ENCODE measurements at places on chromosomes 4 and X.

DNA sequence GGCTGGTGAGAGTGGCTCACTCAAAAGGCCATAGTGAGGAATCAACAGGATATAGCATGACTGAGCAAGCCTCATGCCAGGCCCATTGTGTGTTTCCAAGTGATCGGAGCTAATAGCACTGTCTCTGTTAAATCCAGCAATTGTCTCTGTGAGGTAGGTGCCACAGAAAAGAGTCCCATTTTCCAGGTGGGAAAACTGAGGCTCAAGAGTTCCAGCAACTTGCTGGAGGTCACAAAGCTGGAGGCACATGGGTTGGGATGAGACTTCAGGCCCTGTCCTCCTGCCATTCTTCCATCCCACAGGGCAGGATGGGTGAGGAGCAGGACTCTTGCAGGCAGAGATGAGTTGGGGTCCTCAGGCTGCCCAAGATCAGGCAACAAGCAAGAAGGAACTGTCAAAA, 1.1 kb upstream of the CYTL1 start:
- DNase-seq, result no peak

- no peak for DNase-seq
Measured at GRCh38 chr4:22969287-22969896, 276.7 kb downstream of the GBA3 start.

DNA sequence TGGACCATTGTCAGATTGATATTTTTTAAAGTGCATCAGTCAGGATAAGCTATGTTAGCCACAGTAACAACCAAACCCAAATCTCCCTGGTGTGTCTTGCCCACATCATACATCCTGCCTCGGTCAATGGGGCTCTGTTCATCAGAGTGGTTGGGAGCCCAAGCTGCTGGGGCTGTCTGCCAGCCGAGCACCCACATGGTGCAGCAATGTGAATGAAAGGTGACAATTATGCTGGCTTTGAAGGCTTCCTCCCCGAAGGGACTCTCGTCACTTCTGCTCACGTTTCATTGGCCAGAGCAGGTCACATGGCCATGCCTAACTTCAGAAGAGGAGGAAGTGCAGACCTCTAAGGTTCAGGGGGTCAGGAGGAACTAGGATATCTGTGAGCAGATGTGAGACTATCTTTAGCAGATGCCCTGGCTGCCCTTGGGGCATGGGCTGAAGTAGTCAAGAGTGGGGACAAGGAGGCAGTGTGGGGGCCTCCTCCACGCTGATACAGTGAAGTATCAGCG, 1.3 kb upstream of the JAKMIP1 start:
- no peak for DNase-seq

- no peak for DNase-seq
Measured at GRCh38 chr4:59243038-59243437, 1957.1 kb upstream of the ADGRL3 start.

GRCh38 chr4:24729119-24729730, 66.1 kb upstream of the SOD3 start:
- DNase-seq, result no peak

DNA sequence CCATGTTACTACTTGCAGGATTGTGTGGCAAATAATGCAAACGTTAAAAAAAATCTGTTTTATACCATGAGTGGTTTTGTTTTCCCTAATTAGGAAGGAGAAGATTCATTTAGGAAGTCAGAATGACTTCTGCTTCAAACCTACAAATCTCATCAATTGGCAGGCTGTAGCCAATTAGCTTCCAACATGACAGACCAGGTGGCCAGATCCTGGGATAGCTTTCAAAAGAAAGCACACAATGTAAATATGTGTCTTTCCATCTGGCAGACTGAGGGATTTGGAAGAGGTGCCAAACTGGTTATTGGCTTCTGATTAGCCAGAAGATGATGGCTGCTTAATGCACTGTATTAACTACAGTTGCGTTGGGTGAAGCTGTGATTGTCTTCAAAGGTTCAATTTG, 432.8 kb downstream of the ANKRD50 start:
- no peak for DNase-seq

DNA sequence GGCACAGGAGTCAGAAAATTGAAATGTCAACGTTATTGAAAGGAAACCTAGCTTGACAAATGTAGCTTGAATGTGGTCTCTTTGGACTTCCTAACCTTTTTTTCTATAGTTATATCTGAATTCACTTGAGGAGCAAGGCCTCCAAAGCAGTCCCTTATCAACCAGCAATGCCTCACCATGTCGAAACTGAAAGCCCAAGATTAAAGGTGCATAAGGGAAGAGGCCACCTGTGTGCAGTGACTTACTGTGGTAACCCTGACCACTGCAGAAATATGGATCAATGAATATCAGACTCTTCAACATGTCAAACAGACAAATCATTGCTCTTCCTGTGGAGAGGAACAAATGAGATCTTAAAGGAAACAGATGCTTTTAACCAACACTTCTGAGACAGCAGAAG, 95.0 kb upstream of the GIMD1 start:
- no peak for DNase-seq

DNA sequence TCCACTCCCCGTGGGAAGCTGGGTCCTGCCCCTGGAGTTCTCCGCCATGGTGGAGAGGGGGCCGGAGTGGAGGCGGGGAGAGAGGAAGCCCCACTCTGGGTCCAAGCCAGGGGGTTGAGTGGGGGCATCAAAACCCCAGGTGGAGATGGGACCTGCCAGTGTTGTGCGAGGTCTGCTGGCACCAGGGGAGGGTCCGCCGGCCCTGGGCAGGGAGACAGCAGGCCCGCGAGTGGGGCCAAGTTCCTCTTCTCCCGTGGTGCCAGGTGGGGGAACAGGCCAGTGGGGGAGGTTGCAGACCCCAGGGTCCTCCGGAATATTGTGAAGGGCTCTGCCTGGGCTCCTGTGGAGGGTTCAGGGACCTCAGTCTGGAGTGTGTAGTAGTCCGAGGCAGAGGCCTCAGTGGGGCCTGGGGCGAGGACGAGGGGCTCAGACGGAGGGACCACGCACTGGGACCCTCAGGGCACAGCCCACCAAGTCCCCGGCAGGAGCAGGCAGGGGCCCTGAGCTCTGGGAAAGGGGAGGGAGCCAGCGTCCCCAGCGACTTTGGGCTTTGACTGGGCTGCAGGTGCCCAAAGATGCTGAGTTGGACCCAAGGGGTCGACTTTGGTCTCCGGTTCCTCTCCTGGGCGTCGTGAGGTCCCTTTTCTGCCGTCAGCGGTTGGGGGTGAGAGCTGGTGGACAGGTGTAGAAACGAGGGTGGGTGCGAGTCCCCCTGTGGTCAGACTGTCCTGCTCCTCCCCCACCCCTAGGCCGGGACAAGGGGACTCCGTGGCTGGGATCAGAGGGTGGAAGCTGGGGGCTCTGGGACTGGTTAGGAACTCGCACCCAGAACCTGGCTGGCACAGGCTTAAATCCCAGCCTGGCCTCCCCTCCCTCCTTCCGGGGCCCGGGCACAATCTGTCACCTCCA, 43.8 kb upstream of the NKX1-1 start:
- DNase-seq, result no peak

DNA sequence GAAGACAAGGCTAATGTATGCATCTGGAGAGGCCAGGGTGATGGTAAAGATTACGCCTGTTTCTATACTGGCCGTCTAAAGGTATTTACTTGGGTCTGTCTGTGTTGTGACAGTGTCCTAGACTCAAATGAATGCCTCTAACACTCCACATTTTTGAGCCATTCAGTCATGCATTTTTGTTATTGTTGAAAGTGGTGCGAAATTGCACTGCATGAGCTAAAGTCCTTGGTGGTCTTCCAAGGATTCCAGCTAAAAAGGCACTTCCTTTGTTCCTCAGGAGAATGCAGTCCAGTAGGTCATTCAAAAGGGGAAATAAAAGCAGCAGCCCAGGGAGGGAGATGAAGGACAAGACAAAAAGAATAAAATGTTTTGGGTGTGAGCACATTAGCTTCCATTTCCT, 3.0 kb downstream of the GPC4 start:
- DNase-seq, result no peak

DNA sequence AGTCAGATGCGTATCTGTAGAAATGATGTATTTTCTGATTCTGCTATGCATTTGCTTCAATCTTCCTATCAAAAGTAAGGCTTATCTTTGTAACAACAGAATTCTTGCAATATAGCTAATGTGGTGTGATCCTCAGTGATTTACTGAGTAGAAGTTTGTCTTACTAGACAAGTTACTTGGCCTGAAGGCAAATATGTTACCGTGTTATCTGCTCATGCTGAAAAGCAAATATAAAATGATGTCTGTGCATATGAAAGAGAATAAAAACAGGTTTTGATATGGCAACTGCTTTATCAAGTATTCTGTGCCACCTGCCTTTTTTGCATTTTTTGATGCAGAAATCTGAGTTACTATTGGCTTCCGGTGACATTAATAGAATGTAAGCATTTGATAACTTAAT, 92.6 kb downstream of the TIGD2 start:
- no peak for DNase-seq

DNA sequence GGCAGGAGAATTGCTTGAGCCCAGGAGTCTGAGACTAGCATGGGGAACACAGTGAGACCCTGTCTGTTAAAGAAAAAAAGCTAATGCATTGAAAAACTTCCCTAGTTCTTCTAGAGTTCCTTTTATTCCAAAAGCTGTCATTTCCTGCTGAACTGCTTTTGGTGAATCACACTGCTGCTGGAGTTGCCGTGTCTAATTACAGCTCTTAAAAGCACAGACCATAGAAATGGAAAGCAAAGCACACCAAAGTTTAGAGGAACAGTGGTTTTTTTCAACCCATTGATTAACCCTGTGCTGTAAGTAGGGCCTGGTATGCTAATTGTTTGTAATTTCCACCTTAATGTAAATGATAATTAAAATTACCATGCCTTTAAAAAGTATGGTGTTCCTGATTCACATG, 52.4 kb downstream of the SEPTIN11 start:
- DNase-seq, result no peak

DNA sequence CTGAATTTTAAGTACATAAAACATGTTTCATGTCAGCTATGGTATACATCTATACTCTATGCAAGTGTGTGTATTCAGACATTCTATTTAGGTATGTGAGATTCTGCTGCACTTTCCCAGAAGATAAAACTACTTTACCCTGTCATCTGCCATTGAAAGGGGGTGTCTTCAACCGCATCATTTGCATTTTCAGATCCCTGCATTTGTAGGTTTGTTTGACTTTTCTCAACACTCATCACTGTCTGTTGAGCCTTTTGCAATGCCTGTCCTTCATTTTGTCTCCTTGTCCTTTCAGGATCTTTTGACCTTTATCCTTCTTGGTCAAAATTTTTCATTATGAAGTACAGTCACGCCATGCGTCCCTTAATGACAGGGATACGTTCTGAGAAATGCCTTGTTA, 103.5 kb downstream of the TMA16 start:
- DNase-seq, result no peak

DNA sequence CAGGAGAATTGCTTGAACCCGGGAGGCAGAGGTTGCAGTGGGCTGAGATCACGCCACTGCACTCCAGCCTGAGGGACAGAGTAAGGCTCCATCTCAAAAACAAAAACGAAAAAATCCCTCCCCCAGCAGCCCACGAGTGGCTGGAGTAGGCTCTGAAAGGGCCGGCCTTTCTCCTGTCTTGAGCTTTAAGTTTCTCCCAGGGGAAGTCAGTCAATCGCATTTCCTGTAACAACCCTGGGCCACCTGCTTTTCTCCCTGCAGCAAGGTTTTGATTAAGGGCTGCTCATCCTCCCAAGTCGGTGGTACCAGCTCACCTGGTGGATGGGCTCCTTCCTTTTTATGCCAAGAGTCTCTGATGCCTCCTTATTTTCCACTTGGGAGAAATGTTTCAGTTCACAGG, 2.0 kb upstream of the NYX start:
- DNase-seq, result no peak

GRCh38 chrX:94524867-94525266, 850.9 kb downstream of the FAM133A start:
- no peak for DNase-seq

- no peak for DNase-seq
Measured at GRCh38 chr4:25486171-25486570, 109.1 kb downstream of the ANAPC4 start.

GRCh38 chrX:129653971-129654651, 645 bp downstream of the APLN start:
- DNase-seq, result no peak

DNA sequence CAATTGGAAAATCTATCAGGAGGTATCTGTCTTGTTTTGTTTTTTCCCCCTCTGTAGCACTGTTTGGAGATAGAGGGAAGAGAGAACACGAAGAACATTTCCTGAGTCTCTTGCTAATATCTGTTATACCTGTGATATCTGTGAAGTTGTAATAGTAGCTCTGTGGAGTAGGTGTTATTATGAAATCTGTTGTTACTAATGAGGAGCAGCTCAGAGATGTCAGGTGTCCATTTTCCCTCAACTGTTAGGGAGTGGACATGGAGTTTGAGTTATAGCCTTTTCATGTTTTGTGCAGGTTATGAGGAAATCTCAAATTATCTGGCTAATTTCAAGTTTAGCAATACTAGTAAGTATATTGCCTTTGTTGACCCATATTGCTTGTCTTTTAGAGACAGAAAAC, 52.4 kb downstream of the SEC24B start:
- DNase-seq, result no peak

DNA sequence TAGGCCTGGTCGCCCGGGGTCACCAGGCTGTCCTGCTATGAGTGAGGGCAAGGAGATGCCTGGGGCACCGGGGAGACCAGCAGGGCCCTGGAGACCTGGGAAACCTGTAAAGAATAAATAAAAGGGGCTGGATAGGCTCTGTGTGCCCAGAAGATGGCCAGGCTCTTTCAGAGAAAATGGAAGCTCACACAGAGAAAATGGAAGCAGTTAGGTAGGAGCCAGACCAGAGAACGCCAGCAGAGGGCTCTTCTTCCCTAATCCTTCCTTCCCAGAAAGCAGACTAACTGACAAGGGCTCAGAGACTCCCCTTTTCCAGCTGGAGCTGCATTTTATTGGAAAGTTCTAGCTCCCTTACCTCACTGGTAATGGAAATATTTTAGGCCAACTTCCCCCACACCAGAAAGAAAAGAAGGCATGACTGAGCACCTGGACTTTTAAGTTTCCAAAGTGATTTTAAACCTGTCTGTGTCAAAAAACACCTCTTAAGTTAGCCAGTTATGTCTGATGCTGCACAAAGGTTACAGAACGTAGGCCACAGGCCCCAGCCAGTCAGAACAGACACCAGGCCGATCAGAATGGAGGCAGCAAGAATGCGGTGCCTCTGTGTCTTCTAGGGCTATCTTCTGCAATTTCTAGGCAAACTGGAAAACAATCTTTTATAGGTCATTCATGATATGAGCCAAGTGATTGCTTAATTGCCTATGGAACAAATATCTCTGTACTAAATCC, 74.0 kb downstream of the ATG4A start:
- DNase-seq, result no peak

- DNase-seq, result no peak
Measured at GRCh38 chr4:80500613-80501012, 165.1 kb downstream of the CFAP299 start.

DNA sequence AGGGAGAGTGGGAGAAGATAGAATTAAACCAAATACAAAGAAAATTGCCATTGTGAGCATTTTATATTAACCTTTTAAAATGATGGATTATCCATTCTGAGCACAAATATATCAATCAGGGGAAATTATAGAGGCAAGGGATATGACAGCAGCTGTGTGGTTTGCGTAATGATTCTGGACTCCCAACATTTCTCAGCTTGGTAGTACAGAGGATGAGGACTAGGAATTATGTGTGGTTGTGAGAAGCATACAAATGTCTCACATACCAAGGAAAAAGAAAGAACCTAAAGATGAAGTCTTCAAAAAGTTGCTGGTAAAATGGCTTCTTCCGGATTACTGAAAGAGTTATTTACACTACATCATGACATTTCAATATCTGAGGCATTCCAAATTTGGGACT, 674.6 kb upstream of the NR3C2 start:
- DNase-seq, result no peak

GRCh38 chrX:39848900-39849299, 248.9 kb downstream of the BCOR start:
- no peak for DNase-seq

- DNase-seq, result no peak
Measured at GRCh38 chr4:188332265-188332664, 193.0 kb downstream of the TRIML1 start.
